Osteocyte (in vitro differentiated cells): ENCODE measurements at places on chromosomes 13 and 19. TPM values are rescaled to one million over a fixed set of nuclear protein-coding genes. Genes with fewer than 3 reads are reported as not detected.
A peak's percentile ranks its signal among the peaks of the same experiment; 100 is the strongest.

The ELAVL3 gene
- total RNA-seq, result not detected in 2 replicates

- no peak overlapping the region for H3K4me3 ChIP-seq
- no peaks in the 10 kb centered on the region for H3K27me3 ChIP-seq
- peaks cover under 1% of the 10 kb centered on the region for H3K4me1 ChIP-seq
- H3K36me3 ChIP-seq, result no peaks in the 10 kb centered on the region
- DNase-seq, result no peak
Observed at GRCh38 chr13:21130116-21130515, 46.2 kb downstream of the SKA3 start.

DNA sequence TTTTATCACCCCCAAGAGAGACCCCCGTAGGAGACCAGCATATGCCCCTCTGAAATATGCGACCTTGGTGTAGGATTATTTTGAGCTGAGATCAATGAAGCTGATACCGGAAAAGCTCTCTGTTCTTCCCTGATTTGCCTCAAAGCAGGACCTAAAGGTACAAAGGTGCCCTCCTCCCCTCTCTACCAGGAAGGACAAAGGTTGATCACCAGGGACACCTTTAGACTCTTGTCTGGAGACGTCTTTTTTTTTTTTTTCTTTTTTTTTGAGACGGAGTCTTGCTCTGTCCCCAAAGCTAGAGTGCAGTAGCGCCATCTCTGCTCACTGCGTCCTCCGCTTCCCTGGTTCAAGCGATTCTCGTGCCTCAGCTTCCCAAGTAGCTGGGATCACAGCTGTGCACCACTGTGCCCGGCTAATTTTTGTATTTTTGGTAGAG is 792 bp upstream of the PEX11G start:
- peaks cover 11% of the 10 kb centered on the region for H3K4me1 ChIP-seq
- H3K27me3 ChIP-seq, result no peaks in the 10 kb centered on the region
- peak overlapping the region; percentile 56 for H3K27ac ChIP-seq
- H3K36me3 ChIP-seq, result no peaks in the 10 kb centered on the region
- H3K4me3 ChIP-seq, result peak overlapping the region; percentile 12

GRCh38 chr19:41792513-41793413 is 3.6 kb upstream of the CEACAM3 start:
- peaks cover 38% of the 10 kb centered on the region for H3K27me3 ChIP-seq
- no peak overlapping the region for H3K27ac ChIP-seq
- H3K36me3 ChIP-seq, result no peaks in the 10 kb centered on the region
- H3K4me3 ChIP-seq, result no peak overlapping the region
